Stimulated activated CD4-positive, alpha-beta T cell treated with anti-CD3 and anti-CD28 coated beads, Interleukin-4, amount 100 ng/mL, for 48 hours (primary cell): ENCODE measurements at places on chromosomes 12 and 14.

- peak; percentile 12 for DNase-seq
Measured at GRCh38 chr12:109393437-109394345, 46.0 kb downstream of the MYO1H start.

DNA sequence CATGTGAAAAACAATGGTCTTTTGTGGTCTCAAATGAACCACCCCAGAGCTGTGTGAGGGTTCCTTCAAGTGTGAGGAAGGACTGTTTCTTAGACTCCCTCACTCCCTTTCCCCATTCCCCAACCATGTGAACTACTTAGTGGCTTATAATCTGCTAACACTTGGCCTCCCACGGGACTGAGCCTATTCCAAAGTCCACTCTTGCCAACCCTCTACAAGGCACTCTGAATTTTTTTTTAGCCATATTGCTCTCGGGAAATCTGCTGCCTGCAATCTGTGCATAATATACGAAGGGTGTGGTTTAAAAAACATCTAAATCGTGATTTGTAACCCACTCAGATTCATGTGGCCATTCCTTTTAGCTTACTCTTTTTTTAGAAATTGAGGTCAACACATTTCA is 2.6 kb downstream of the SVOP start:
- DNase-seq: no peak

GRCh38 chr12:93363841-93364297 is 13.9 kb upstream of the NUDT4 start:
- no peak for DNase-seq

DNA sequence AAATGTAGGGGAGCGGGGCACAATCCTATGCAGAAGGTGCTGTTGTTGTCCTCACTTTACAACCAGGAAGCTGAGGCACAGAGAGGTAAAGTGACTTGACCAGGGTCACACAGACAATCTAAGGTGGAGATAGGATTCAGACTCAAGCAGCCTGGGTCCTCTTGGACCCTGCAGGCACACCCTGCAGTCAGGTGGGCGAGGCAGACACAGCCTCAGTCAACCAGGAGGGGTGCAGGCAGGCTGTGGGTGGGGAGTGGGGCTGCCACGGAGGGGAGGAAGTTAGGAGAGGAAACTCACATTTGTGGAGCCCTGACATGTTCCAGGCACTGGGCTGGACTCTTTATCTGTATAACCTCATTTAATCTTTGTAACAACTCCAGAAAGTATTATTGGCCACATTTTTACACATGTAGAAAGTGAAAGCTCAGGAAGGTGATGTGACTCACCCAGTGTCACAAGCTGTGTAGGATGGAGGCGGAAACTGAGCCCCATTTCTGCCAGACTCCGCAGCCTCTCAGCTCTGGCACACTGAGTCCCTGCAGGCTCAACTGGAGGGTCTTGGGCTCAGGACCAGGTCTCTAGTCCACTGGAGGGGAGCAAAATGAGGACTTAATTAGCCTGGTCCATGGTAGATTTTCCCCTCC is 24.9 kb upstream of the CHGA start:
- DNase-seq: peak; percentile 43

DNA sequence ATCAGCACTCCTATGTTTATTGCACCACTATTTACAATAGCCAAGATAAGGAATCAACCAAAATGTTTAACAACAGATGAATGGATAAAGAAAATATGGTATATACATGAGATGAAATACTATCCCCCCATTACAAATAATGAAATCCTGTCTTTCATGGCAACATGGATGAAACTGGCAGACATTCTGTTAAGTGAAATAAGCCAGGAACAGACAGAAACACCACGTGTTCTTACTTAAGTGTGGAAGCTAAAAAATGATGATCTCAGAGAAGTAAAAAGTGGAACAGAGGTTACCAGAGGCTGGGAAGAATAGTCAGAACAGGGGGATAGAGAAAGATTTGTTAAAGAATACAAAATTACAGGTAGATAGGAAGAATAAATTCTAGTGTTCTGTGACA is 113.7 kb upstream of the MDM1 start:
- no peak for DNase-seq

- DNase-seq: no peak
Measured at GRCh38 chr12:20320552-20320951, 47.8 kb upstream of the PDE3A start.

- DNase-seq: no peak
Measured at GRCh38 chr12:96015672-96016071, 19.5 kb upstream of the HAL start.
